NCI-H1092 treated with DMSO at 0.1 percent for 48 hours (cell line): ENCODE measurements at places on chromosomes 11 and 22.
A peak's percentile ranks its signal among the peaks of the same experiment; 100 is the strongest.

- DNase-seq = peak; percentile 53
Observed at GRCh38 chr11:59802639-59803176, 7.9 kb downstream of the MRPL16 start.

GRCh38 chr11:121347813-121348212 lies 55.2 kb downstream of the SC5D start:
- no peak for DNase-seq

- DNase-seq = no peak
Observed at GRCh38 chr11:62433904-62434276, 15.1 kb downstream of the SCGB1A1 start.

GRCh38 chr11:2531277-2531986 lies 86.6 kb downstream of the KCNQ1 start:
- peak; percentile 60 for DNase-seq

DNA sequence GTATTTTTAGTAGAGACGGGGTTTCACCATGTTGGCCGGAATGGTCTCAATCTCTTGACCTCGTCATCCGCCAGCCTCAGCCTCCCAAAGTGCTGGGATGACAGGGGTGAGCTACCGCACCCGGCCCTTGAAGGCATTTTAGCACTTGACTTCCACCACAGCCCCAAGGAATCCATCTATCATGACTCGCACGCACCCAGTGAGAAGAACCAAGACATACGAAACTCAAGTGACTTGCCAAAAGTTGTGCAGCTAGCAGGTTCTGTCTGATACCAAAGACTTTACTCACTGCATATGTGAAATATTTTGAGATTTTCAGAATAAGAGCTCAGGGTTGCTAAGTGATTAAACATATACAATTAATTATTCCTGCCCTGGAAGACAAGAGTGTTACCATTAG lies 21.0 kb downstream of the FLI1 start:
- no peak for DNase-seq

DNA sequence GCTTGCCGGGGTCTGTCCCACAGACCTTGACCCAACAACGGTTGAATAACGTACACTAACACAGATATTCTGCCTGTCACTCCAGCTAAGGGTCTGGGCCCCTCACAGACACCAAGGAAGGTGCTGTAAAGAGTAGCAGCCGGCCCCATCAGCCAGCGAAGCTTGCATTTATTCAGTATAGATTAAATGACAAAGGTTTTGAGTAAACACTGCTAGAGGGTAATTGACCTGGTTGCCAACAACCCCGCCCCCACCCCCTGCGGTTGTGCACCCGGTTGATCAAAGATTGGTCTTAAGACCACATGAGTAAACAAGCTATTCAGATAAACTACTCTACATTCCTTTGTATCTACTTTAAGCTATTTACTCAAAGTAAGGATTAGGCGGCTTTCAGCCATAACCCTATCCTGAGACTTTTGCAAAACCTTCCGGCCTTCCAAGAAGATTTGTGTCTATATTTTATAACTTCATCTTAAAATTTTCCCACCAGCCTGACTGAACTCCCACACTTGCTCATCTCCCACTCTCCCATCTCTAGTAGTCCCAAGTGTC lies 4.8 kb upstream of the CKAP5 start:
- DNase-seq = no peak

DNA sequence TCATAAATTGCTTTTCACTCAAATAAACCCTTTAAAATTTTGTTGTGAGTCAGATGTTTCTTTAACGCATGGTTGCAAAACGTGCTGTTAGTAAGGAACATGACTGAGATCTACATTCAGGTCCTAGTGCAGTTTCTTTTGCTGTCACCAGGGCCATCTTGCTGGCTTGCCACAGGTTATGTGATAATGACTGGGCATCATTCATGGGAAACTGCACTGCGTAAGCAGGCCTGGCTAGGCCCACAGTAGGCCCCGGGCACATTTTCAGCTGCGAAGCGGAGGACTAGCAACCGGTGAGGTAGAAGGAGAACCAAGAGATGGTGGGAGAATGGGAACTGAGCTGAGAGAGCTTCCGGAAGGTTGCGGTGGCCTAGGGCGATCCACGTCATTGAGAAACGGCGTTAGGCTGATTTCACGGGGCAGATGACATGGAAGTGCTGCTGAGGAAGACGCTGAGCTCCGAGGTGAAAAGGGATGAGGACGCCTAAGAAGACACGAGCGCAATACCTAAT lies 3.2 kb upstream of the KLHDC7B start:
- no peak for DNase-seq

GRCh38 chr11:111569476-111569875 lies 29.0 kb downstream of the LAYN start:
- no peak for DNase-seq

- DNase-seq = no peak
Observed at GRCh38 chr11:9180784-9181183, 84.4 kb downstream of the DENND5A start.

- DNase-seq = no peak
Observed at GRCh38 chr22:29325785-29326315, 10.4 kb upstream of the RASL10A start.

DNA sequence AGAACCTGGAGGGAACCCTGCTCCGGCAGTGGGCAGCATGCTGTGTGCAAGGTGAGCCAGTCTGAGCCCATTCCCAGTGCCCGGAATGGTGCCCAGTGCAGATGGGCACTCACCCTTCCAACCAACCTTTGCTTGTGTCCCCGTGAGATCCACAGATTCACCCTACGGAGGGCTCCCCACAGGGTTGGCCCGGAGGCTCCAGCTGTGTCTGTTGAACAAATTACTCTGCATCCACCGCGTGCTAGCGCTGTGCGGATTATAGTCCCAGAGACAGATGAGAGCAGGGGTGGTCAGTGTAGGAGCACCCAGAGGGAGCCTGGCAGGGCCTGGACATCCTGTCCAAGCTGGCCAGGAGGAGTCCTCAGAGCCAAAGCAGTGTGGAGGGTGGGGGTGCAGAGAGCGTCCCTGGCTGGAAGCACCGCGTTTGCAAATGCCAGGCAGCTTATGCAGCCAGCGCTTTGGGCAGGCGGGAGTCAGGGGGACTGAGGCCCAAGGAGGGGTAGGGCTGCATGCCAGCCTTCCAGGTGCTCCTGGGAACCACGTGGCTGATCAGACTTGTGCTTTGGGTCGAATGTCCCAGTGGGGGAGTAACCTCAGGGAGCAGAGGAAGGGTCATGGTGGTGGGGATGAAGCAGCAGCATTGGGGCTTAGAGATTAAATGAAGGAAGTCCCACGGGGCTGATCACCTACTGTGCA lies 80.5 kb downstream of the KCNQ1 start:
- DNase-seq = peak; percentile 7

DNA sequence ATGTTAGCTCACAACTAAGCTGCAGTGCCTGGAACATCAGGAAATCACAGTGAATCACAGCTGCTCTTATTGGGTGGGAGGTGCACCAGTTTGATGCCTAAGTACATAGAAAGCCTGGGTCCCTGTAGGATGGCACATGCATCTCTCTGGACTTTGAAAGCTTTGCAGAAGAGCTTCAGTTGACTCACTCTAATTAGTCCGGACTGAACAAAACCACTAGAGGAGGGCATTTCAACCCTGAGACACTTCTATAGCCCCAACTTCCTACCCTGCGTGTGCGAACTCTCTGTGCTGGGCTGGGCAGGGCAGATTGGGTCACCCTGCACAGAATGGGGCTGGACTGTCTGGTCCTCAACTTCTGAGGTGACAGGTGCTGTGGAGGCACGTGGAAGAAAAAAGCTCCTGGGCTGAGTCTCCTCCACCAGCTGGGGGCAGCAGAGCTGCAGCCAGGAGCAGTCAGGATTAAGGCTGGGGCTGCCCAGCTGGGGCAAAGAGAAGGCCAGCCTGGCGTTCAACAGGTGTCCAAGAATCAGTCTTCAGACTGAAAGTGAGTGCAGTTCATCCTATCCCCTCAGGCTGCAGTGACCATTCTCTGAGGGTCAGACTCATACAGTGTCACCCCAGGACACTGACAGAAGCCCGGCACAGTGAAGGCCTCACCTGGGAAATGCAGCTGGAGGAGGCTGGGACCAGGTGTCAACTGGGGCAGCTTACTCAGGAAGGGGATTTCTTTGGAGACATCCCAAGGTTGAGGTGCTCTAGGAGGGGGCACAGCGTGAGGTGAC lies 22.1 kb downstream of the GGTLC2 start:
- DNase-seq = no peak

- DNase-seq = no peak
Observed at GRCh38 chr11:74932797-74933196, 16.1 kb downstream of the XRRA1 start.

DNA sequence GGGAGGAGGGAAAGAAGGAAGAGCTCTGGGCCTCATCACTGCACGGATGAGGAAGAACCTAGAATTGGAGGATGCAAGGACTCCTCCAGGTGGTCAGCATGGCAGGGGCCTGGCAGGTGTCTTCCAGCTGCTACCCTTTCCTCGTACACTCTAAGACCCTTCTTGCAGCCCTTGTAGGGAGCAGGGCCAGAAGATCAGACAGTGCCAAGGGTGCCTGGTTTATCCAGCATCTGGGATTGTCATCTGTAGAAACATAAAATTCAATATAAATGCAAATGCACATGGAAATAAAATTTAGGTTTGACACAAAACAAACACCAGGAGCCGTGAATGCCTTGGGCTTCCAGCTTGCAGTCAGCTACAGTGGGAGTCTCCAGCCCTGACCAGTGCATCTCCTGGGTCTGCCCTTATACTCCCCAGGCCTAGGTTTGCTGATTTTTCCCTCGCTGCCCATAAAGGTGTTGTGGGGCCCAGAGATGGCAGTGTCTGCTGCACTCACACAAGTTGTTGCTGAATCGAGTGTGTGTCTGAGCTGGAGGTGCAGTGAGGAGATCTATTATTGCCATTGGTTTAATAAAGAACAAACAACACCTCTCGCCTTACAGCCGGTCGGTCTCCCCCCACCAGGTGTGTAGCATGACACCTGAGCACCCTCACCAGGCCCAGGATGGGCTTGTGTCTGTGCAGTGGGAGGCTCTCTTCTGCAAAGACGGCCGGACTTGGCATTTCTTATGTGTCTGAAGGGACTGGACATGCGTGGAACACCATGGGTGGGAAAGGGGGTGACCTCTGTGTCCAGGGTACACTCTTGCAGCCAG lies 87.1 kb downstream of the BCR start:
- no peak for DNase-seq

DNA sequence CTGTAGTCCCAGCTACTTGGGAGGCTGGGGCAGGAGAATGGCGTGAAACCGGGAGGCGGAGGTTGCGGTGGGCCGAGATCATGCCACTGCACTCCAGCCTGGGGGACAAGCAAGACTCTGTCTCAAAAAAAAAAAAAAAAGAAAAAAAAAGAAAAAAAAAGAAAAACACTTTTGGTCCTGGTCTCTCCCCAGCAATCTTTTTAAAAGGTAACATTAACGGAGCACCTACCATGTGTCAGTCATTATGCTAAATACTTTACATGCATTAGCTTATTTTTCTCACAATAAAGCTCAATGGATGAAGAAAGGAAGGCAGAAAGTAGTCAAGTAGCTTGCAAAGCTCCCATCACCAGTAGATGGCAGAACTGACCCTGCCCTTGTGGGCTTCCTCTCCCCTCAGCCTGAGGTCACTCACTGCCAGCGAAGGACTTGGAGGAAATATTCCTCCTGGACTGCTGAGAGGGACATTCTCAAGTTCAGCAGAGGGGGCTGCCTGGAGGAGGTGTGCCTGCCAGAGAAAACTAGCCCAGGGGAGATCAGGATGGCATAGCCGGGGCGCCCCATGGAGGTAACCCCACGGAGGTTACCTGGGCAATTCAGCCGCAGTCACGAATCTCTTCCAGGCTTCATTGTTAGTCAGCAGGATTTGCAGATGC lies 15.5 kb downstream of the APOL3 start:
- peak; percentile 43 for DNase-seq

GRCh38 chr22:38311323-38311620 lies 6.0 kb downstream of the CSNK1E start:
- DNase-seq = no peak

- no peak for DNase-seq
Observed at GRCh38 chr11:112470355-112470754, 209.7 kb upstream of the PLET1 start.

GRCh38 chr11:31922450-31922849 lies 111.3 kb upstream of the PAX6 start:
- no peak for DNase-seq

GRCh38 chr22:40668611-40669411 lies 10.5 kb upstream of the MCHR1 start:
- no peak for DNase-seq

GRCh38 chr11:69122630-69123431 lies 32.9 kb upstream of the SMIM38 start:
- no peak for DNase-seq

- DNase-seq = no peak
Observed at GRCh38 chr11:32071811-32072210, 19.1 kb upstream of the RCN1 start.

- no peak for DNase-seq
Observed at GRCh38 chr11:124970925-124971324, 16.9 kb downstream of the CCDC15 start.

DNA sequence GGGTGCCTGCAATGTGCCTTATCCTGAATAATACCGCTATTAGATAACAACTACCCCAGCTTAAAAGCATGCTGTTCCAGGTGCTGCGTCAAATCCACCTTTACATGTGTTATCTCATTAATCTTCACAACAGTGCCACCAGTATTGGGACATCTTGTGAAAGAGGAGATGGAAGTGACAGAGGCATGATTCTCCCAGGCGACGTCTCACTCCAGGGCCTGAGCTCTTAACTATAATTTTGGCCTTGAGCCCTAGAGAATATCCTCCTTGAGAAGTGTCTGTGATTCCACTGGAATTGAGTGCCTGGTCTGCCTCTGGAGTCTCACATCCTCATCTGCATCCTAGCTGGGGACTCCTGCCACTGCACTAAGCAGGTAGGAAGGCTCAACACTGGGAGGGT lies 43.8 kb downstream of the RPL27A start:
- DNase-seq = no peak

- peak; percentile 36 for DNase-seq
Observed at GRCh38 chr11:66749091-66749490, 20.1 kb upstream of the SPTBN2 start.

GRCh38 chr22:31142285-31142684 lies 2.0 kb upstream of the PLA2G3 start:
- DNase-seq = no peak

DNA sequence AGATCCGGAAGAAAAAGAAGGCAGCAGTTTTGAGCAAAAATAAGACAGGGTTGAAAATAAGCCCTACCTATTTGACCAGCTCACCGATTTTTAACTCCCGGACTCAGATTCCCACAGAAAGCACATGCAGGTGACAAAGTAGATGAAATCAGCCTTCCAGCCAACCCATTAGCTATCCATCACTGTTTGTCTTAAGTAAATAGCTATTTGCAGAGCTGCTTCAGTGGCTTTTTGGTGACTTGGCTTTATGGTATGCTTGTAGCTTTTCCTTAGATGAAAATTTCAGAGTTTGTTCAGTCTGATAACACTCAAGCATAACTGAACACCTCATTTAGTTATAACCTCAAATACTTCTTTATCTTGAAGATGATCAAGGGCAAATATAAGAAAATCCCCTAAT lies 192.6 kb downstream of the HIPK3 start:
- DNase-seq = no peak

DNA sequence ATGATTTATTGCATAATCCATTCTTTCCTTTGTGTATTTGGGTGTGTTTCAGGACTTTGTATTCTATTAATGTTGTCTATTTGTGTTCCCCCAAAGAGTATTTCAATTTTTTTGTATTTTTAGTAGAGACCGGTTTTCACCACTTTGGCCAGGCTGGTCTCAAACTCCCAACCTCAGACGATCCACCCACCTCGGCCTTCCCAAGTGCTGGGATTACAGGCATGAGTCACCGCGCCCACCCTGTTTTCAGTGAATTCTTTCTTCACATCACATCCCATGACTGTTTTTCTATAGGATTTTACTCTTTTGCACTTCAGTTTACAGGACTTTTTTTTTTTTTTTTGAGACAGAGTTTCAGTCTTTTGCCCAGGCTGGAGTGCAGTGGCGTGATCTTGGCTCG lies 46.3 kb downstream of the RBX1 start:
- no peak for DNase-seq

- no peak for DNase-seq
Observed at GRCh38 chr11:121766166-121766565, 313.4 kb upstream of the SORL1-AS1 start.
